ENCODE measurements at places on chromosomes 4 and X.

- DNase-seq = no peak
Observed at GRCh38 chr4:133137571-133137970, 11.5 kb upstream of the PCDH10 start.

DNA sequence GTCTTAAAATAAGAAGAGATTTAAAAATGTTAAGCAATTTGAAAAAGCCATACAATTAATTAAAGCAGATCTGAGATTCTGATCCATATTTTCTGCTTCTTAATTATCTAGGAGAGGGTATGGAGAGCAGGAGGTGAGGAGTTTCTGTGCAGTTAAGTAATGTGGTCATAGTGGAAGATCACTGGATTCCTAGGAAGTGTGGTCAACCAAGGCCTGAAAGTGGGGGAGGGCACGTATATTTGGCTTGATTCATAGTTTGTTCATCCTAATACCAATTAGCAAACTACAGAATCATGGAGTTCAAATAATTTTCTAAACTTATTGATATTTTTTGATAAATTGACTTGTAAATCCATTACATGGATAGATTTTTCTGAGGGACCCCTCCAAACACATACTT is 768.3 kb downstream of the RAPGEF2 start:
- DNase-seq = no peak

DNA sequence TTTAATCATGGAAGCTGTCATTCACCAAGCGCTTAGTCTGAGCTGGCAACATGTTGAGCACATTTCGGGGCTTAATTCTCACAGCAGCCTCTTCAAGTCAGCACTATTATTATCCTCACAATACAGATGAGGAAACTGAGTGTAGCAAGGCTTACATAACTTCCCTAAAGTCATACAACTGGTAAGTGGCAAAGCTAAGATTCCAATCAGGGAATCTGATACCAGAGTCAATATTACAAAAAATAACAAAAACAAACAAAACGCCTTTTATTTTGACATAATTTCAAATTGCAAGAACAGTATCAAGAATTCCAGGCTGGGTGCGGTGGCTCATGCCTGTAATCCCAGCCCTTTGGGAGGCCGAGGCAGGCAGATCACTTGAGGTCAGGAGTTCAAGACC is 120.4 kb upstream of the DUSP21 start:
- no peak for DNase-seq

DNA sequence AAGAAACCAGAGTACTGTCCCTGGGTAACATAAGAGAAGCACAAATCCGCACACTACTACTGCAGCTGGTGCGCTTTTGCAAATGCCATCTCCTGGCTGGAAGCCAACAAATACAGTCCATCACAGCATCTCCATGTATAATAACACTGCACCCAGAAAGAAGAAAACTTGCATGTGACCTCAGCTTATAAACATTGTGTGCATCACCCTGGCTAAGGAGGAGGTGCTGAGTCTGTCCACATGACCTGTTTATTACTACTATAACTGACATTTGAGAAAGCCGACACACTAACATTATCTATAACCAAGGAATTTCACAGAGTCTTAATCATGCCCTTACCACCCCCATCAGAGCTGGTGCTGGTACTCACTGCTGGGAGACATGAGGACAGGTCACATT is 516.8 kb downstream of the CFAP47 start:
- DNase-seq = no peak

DNA sequence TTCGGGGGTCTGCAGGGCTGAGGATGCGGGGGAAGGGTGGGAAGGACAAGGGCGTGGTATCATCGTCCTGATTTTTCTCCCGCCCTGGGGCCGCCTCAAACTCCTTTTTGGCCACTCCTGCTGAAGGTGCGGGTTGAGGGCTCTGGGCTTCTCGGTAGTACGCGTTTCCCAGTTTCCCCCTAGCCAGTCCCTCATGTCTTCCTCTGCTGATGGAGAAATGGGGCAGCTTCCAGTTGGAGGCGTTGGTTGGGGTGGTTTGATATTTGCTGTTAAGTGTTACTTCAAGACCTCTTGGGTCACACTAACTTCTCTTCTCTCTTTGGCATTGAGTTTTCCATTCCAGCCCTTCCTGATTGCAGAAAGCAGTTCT is 482 bp downstream of the GSTCD start:
- DNase-seq = no peak

GRCh38 chr4:156169011-156169410 is 215.3 kb upstream of the CTSO start:
- no peak for DNase-seq

- no peak for DNase-seq
Observed at GRCh38 chr4:6055030-6055429, 36.8 kb upstream of the C4orf50 start.

GRCh38 chr4:99205153-99205979 is 13.7 kb downstream of the ADH6 start:
- DNase-seq = no peak

DNA sequence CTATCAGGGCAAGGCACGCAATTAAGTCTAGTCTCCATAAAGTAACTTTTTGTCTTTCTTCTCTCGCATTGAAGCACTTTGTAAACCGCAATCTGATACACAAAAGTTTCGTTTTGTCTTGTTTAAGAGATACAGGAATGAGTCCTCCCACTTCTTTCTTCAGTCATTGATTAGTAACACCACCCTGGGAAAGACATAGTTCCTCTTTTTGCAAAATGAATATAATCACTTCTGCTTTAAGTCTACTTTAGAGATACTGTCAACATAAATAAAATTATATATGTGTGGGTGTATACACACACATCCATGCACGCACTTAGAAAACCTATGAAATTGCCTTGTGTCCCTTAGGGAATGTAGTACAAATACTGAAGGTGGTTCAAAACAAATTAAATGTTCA is 11.7 kb downstream of the COQ2 start:
- DNase-seq = no peak

DNA sequence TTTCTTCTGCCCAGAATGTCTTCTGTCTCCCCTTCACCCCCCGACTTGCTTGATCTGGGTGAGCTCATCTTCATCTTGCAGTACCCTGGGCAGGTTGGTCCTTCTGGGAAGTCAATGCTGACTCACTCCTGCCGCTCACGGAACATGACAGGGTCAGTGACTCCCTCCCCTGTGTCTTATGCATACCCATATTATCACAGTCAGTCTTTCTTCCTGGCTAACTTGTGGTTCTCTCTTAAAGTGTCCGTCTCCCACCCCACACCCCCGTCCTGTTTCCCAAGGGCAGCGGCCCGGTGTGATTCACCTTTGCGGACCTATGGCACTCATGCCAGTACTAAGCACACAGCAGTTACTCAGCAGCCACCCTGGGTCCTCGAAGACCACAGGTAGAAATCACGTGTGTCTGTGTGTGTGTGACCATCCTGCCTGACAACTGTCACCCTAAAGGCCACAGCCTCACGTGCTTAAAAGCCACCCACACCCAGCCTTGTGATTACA is 17.7 kb downstream of the IQSEC2 start:
- DNase-seq = no peak

DNA sequence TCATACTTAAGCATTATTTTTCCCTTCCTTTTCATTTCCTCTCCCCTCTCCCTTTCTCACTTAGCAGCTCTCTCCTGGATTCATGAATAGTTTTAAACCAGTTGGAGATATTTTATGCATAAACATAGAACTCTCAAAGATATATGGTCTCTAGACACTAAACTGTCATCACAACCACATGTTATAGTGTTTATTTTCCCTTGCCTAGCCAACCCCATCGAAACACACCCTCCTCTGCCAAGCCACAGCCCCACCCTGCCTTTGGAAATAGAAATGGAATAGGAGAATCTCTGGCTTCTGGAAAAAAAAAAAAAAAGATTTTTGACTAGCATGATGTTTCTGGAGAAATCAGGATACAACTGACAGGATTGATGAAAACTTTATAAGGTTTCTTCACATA is 64.8 kb upstream of the RBPJ start:
- no peak for DNase-seq

DNA sequence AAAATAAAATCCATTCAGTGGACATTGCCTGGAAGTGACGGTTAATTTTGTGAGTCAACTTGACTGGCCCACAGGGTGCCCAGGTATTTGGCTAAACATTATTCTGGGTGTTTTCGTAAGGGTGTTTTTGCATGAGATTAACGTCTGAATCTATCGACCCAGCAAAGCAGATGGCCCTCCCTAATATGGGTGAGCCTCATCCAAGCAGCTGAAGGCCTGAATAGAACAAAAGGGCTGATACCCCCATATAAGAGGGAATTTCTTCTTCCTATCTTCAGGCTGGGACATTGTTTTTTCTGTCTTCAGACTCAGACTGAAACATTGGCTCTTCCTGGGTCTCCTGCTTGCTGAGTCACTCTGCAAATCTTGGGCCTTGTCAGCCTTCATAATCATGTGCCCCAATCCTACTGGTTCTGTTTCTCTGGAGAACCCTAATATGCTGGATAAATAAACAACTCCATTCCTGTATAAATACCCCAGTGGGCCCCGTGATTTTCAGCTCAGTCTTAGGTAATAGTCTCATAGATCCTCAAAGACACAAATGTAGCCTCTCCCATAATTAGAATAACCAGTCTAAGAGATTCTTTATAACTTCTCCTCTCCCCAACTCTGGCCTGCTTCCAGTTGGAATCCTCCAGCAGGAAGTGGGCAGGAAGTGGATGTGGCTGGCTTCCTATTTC is 33.1 kb upstream of the DDX3X start:
- DNase-seq = no peak
